Right atrium auricular region (tissue), 2 donors: ENCODE measurements at places on chromosomes 5 and 9. TPM values are rescaled to one million over a fixed set of nuclear protein-coding genes. Genes with fewer than 3 reads are reported as not detected.
A peak's percentile ranks its signal among the peaks of the same experiment; 100 is the strongest.

- no peak for DNase-seq
- H3K27ac ChIP-seq, result no peak overlapping the region
- no peaks in the 10 kb centered on the region for H3K27me3 ChIP-seq
Measured at GRCh38 chr9:113712053-113712452, 164.1 kb upstream of the ZNF618 start.

GRCh38 chr5:181181650-181182565 is 23.1 kb downstream of the TRIM7 start:
- H3K27ac ChIP-seq, result no peak overlapping the region
- no peak for DNase-seq

DNA sequence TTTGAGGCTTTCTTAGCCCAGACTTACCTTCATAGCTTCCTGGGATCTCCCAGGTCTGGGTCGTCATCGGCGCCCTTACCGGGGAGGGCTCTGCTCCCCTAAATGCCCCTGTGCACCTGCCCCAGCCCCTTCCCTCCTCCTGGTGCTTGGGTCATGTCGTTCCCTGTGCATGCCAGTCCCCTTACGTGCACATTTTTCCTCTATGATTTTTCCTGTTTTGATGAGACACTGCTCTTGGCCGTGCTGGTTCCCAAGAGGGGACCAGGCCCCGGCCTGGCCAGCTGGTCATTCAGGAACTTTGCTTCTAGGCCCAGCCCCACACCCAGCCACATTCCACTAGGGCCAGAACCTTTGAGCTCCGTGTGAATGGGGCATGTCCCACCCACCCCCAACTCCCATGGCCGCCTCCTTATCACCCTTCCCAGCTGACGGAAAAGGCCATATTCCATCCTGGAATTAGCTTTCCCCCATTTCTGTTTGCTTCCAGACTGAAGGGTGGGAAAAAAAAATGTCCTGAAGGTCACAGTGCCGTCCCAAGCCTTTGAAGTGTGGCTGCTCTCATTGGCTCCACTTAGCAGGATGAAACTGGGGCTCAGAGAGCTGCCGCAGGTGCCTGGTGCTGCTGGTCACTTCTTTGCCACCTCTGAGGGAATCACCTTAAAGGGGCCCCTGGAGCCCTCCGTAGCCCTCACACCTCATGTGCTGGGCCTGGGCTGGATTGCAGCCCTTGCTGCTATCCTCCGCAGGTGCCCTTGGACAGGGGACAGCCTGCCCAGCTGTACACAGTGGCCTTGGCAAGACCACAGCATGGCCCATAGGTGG is 25.1 kb downstream of the ERGIC1 start:
- H3K27me3 ChIP-seq, result no peaks in the 10 kb centered on the region
- H3K27ac ChIP-seq, result peak overlapping the region; percentile 90
- no peak overlapping the region for H3K4me3 ChIP-seq
- no peaks in the 10 kb centered on the region for H3K36me3 ChIP-seq

The PCDHGB4 gene
- total RNA-seq, result 6.4 TPM

DNA sequence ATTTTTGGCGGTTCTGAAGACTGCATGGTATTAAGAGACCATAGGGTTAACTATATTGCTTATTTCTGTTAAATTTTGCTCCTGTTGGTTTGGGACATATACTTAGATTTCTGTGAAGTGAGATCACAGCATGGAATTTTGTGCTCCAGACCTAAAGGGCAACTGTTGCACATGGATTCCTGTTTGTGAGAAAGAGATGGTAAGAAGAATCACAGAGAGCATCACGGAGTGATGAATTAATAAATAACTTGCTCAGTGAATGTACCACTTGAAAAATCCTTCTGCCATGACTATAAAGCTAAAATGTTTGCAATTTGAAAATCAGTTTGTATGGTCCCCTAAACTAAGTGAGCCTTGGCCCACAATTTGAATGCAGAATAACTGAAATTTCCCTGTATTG is 4.5 kb downstream of the PSAT1 start:
- H3K36me3 ChIP-seq, result no peaks in the 10 kb centered on the region
- no peak overlapping the region for H3K4me3 ChIP-seq
- no peaks in the 10 kb centered on the region for H3K27me3 ChIP-seq
- H3K27ac ChIP-seq, result no peak overlapping the region

GRCh38 chr9:105114318-105114717 is 130.1 kb upstream of the SLC44A1 start:
- H3K27ac ChIP-seq, result no peak overlapping the region
- no peaks in the 10 kb centered on the region for H3K27me3 ChIP-seq
- no peaks in the 10 kb centered on the region for H3K36me3 ChIP-seq
- H3K4me3 ChIP-seq, result no peak overlapping the region
- H3K4me1 ChIP-seq, result no peaks in the 10 kb centered on the region

DNA sequence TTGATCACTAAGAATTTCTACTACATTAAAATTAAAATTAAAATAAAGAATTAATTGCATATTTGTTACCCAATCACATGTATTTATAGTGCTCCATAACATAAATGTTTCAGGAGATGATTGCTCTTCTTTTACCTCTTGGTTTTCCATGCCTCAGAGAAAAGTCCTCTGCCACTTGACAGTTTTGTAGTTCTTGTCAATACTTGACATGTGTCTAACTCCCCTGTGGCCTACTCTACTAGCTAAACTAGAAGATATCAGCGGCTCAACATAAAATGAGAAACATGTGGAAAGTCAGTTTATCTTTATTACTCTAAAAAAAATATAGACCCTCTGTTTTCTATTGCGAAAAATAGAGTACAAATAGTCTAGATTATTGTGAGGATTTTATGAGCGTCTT is 650.6 kb upstream of the NUDT12 start:
- no peak for DNase-seq
- H3K4me3 ChIP-seq, result no peak overlapping the region
- H3K27me3 ChIP-seq, result no peaks in the 10 kb centered on the region
- H3K36me3 ChIP-seq, result no peaks in the 10 kb centered on the region
- H3K4me1 ChIP-seq, result no peaks in the 10 kb centered on the region

The PCDHB10 gene
- total RNA-seq, result 2.0 TPM

The PRLR gene
- total RNA-seq, result 0.31 TPM

The NPR2 gene
- total RNA-seq, result 17.7 TPM

The LECT2 gene
- not detected for total RNA-seq

DNA sequence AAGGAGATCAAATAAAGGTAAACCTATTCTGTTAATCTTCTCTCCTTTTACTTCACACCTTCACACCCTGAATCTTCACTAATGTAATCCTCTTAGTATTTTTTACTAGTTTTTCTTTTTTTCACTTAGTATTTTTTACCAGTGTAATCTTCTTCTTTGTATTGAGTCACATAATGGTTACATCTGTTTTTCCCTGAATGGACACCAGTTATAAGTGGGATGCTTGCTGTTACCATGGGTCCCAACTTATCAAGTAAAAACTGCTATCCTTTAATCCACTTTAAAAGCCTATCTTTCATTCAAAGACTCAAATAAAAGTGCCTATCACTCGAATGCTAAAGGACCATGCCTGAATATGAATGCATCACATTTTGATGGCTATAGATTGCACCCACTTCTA is 15.1 kb downstream of the ZFAND5 start:
- no peaks in the 10 kb centered on the region for H3K4me1 ChIP-seq
- H3K4me3 ChIP-seq, result no peak overlapping the region
- no peak overlapping the region for H3K27ac ChIP-seq
- DNase-seq, result no peak
- H3K36me3 ChIP-seq, result peaks cover 32% of the 10 kb centered on the region

- H3K27me3 ChIP-seq, result no peaks in the 10 kb centered on the region
- no peaks in the 10 kb centered on the region for H3K36me3 ChIP-seq
- no peak overlapping the region for H3K27ac ChIP-seq
- H3K4me1 ChIP-seq, result no peaks in the 10 kb centered on the region
Measured at GRCh38 chr9:33498387-33498786, 24.7 kb upstream of the NOL6 start.
